ENCODE measurements at places on chromosomes 12 and 14.
A peak's percentile ranks its signal among the peaks of the same experiment; 100 is the strongest.

- DNase-seq = no peak
Observed at GRCh38 chr12:26833743-26834490, 923 bp upstream of the ITPR2 start.

GRCh38 chr14:69268223-69268622 is 8.3 kb downstream of the GALNT16 start:
- no peak for DNase-seq

DNA sequence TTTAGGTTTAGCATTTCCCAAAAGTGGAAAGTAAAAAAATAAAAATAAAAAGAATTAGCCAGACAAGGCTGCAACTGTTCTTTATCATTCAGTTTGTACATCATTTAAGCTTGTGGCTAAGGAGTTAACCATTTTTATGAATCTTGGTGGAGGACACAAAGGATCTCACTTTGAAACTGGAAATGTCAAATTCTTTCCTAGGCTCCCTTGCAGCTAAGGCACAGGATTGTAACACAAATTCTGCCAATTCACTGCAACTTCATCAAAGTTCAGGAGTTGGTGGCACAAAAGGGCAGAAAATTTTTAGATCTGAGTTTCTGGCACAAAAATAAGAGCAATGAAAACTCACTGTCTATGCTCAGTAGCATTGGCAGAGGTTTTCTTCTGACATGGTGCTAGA is 211.2 kb upstream of the SYT10 start:
- DNase-seq = no peak

DNA sequence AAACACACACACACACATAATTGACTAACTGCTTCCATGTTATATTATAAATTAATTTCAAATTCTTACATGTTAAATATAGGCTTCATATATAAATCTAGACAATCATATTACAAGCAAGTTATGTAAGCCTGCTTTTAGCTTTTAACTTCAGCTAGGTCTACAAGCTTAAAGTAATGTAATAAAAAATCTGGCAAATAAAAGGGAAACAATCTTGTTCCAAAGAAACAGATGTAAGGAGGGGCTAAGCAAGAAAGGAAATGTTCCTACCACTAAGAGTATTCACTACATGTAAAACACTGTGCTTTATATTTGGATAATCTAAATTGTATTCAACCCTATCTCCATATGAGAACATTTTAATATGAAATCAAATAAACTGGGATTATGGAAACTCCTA is 110.4 kb downstream of the SLC6A15 start:
- no peak for DNase-seq

DNA sequence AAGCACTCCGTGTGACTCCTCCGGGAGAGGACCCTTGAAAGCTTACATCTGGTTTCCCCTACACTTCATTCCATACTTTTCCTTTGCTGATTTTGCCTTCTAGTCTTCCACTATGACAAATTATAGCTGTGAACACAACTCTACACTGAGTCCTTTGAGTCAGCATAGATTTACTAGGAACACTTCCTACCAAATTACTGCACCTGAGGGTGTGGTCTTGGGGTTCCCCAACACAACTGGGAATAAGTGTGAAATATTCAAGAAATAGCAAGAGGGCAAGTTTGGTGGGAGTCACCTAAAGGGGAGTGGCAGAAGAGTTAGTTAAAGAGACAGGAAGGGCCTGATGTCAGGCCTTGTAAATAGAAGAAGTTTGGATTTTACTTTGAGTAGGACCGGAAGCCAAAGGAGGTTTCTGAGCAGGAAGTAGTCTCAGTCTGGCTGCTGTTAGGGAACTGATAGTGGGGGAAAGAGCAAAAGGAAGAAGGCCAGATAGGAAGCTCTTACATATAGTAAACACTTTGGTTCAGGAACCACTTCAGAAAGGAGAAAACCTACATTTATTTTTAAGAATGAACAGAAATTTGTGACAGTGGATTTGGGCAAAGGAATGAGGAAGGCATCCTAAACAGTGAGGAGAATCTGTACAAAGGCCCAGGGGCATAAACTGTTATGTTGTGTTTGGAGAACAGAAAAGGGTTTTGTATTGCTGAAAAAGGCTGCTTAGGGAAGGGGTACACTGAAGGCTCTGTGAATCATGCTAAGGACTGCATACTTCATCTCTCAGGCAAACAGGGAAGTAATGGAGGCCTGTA is 14.2 kb downstream of the SEL1L start:
- no peak for DNase-seq

DNA sequence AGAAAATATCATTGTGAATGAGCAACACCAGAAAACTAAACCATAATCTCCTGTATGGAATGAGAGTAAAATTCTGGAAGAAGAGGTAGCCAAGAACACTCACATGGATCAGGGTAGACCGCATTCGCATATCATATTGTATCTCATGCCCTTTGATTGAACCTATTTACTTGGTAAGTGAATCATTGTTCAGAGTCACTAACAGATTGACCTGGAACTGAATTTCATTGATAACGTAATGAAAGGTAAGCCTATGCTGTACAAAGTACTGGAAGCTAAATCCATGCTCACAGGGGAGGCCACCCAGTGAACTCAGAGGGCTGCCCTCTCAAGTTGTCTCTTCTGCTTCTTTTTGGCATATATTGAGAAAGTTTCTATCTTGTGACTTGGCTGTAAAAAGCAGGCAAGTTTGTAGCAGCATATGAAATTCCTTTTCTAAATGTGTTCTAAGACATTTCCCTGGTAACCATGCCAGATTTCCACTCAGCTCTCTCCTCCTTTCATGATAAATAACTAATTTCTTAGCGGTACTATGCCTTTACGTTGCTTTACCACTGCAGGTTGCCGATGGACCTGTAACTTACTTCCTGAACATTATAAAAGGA is 91.4 kb downstream of the PLCZ1 start:
- no peak for DNase-seq

- no peak for DNase-seq
Observed at GRCh38 chr12:92132288-92132687, 13.4 kb downstream of the BTG1 start.

DNA sequence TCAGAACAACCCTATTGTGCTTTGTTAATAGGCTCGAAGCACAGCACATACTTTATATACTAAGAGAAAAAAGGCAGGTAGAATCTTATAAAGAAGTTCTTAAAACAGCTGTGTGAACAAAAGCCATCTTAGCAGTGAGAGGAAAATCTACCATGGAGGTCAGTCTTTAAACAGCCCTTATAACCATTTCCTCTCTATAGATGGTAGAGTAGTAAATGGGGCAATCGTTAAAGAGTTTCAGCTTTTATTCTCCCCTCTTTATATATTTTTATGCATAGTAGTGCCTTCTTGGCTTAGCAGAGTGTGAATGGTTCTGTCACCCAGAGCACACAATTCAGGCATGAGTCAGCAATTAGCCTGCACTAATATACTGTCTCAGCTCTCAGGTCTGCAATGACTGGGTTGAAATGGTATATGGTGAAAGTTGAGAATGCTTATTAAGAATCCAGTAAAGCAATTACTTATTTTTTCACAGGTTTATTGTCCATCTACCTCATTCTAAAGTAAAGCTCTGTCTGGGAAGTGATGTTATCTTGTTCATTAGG is 305.0 kb downstream of the NELL2 start:
- DNase-seq = no peak

GRCh38 chr12:70982991-70983390 is 62.5 kb upstream of the PTPRR start:
- DNase-seq = no peak

GRCh38 chr12:59580050-59580449 is 15.8 kb upstream of the SLC16A7 start:
- no peak for DNase-seq

DNA sequence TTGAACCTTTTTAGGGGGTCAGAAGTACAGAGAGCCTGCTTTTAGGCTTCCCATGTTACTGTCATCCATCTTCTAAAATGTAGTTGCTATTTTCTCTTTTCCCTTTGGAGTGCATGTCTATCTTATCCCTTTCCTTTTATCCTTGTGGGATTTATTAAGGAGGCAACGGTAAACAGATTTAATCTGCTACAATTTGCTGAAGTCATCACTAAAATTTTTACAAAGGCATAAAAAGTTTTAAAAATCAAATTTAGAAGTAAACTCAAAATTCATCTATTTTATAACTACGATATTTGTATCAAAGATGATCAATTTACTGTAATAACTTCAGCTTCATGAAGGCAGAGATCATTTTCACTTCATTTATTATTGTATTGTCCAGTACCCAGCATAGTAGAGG is 118.7 kb downstream of the RPS6KA5 start:
- no peak for DNase-seq

DNA sequence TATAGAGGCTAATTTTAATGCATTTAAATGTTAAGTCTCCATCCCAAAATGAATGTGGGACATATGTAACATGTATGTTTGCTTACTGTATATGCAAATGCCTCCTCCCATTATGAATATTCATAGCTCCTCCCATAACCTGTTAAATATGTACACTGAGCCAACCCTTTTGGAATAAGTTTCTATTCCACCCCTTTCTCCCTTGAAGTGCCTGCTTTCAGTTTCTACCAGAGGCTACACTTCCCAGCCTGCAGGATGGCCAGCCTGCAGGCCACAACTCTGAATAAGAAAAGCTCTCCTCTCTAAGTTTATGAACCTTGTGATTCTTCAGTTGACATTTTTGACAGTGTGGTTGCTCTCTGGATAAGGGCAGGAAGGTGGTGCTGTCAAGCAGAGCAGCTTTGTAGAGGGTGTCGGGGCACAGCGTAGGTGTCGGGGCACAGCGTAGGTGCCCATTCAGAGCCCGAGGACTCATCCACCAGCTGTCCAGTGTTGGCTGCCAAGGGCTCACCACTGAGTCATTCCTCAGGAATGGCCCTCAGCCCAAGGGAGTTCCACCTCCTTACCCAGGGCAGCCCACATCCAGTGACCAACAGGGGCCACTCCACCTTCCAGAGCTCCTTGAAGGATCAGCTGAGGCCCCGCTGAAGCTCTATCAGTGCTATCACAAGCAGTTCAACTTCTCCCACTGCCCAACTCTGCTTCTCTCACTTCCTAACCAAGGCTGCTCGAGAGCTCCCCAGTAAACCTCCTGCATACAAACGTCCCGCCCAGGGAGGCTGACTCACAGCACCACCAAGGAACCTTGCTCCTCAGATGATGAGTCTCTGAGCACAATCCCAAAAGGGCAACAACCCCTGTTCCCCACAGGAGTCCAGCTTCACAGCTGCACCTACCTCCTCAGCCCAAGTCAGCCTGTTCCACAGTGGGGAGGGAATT is 31.4 kb downstream of the VWF start:
- DNase-seq = no peak

GRCh38 chr12:3454780-3455179 is 36.2 kb upstream of the PRMT8 start:
- no peak for DNase-seq

- no peak for DNase-seq
Observed at GRCh38 chr14:79118291-79118690, 948.1 kb downstream of the NRXN3 start.

- DNase-seq = no peak
Observed at GRCh38 chr14:96203635-96204034, 1.0 kb upstream of the BDKRB2 start.

DNA sequence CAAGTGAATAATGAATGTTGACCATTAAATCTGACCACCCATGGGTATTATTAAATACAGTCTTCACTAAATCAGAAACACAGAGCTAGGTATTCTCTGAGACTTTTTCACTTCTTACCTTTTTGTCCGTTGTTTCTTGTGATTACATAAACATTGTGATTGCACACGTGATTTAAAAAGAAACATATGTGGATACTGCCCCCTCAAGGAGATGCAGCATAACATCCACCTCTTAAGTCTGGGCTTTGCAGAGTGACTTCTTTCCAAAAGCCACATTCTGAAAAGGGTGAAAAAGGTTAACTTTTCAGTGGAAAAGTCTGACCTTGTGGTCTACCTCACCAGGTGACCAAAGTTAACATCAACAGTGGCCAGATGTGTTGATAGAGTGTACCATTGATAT is 185.5 kb upstream of the FAR2 start:
- DNase-seq = no peak

GRCh38 chr12:132116709-132117557 is 27.2 kb downstream of the DDX51 start:
- DNase-seq = no peak

DNA sequence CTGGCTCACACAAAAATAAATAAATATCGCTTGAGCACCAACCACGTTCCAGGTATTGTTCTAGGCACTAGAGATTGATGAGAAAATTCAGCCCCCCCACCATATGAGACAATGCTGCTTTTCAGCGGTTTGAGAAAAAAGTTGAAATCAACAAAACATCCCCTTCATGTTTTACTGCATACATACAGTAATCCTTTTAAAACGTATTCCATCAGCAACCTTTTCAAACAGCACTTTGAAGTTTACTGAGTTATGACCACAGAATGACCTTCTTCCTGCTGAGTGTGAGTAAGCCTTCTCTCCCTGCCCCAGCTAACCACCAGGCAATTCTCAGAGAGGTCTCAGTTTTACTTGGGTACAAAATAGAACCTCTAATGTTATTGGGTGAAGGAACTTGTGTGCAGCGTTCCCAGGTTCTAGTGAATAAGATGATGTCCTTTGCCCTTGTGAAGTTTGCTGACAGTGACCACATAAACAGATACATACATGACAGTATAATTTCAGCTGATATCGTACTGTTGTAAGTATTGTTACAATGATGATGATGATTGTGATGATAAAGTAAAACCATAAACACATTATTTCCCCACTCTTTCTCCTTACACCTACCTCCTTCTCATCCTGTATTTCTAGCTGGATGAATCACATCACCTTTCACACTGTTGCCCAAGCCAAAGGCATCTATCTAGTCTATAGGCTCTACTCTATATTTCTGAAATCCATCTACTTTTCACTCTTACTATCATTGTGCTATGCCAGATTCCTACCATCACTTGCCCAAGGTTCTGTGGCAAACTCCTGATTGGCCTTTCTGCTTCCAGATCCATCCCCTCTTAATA is 124.4 kb upstream of the KRR1 start:
- DNase-seq = peak; percentile 89

GRCh38 chr12:110230655-110231054 is 50.4 kb upstream of the ATP2A2 start:
- DNase-seq = no peak

GRCh38 chr14:71748196-71748595 is 184.0 kb upstream of the RGS6 start:
- DNase-seq = no peak

DNA sequence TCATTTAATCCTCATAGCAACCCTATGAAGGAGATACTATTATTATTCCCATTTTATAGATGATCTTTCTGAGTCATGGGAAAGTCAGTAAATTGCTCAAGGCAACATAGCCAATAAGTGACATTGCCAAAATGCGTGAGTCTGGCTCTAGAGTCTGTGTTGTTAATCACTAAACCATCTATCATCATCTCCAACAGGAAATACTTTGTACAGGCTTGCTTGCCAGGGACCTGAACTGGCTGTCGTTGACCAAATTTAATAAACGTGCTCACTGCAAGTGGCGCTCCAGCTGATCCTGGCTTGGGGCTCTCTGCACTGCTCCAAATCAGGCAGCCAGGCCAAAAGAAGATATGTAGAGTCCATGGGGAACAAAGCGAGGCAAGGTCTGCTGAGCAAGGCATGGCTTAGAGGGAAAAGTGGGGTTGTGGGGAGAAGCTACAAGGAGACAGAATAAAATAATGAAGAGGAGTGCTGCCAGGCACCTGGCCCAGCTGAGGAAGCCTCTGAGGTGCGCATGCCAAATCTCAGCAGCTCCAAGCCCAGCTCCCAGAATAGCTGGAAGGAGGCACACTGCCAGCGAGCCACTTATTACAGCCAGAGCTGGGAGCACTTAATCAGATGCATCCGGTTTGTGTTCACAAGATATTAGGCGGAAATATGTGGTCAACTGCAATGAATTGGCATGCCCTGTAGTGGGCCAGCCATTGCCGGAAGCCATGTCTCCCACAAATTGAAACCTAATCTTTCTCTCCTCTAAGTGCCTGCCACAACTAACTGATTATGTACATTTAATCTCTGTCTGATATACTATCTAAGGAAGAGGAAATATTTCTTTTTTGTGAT is 43.3 kb upstream of the PTPRO start:
- no peak for DNase-seq

- no peak for DNase-seq
Observed at GRCh38 chr12:92556637-92557421, 146.0 kb upstream of the PLEKHG7 start.

Data from brain pericyte (primary cell).